ENCODE measurements at places on chromosomes 1 and 21. TPM values are rescaled to one million over a fixed set of nuclear protein-coding genes. Genes with fewer than 3 reads are reported as not detected.

PRELP gene
- 22.5 TPM for total RNA-seq

CFAP141 gene
- not detected for total RNA-seq

RGS13 gene
- 0.22 TPM for total RNA-seq

RPTN gene
- total RNA-seq: not detected

NEXN gene
- 391 TPM for total RNA-seq

F11R gene
- 8.3 TPM for total RNA-seq

EPHA8 gene
- not detected for total RNA-seq

EPHA10 gene
- total RNA-seq: 0.14 TPM

LHX8 gene
- not detected for total RNA-seq

ST6GALNAC3 gene
- 4.5 TPM for total RNA-seq

ETV3L gene
- total RNA-seq: not detected

LCE1C gene
- not detected for total RNA-seq

DNA sequence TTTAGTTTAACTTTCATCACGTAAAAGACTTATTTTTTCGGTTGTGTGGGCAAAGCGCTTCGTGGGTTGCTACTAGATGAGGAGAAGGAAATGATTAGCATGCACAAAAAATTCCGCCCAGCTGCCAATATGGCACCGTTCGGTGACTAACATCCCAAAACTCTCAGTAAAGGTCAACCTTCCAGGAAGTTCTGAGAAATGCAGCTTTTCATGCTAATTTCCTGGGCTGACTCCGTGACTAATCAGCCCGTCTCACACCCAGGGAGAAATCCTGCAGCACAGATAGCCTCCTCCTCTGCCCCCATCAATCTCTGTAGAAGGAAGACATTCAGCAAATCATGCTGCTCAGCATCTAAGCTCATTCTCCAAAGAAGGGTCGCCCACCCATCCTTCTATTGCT, 34.1 kb downstream of the TMCO4 start:
- DNase-seq: no peak

DNA sequence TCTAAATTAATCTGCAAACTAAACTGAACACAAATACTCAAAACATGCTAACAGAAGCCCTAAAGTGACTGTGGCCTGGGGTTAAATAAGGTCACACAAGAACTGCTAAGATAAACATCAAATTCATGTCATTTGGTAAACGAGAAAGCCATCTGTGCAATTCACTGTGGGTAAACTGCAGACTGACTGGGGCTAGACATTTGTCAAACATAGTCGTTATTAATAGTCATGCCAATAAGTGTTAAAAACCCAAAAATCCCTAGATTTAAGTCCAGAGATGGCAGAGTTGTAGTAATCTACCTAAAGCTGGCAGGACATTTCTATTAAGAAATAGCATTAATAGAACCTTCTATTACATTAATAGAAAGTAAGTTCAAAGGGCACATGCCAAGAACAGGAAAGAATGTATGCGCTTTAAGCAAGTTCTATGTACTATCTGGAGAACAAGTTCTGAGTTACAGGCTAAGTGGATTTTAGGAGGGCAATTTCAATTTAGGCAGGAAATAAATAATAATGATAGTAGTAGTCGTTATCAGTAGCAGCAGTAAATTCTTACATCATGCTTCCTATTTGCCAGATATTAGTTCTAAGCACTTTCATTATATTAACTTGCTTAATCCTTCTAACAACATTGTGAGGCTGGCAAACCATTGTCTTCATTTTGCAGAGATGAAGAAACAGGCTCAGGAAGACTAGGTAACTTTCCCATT, 8.6 kb downstream of the EDEM3 start:
- DNase-seq: no peak

GRCh38 chr21:32858628-32859027, 87.1 kb upstream of the PAXBP1 start:
- no peak for DNase-seq

DNA sequence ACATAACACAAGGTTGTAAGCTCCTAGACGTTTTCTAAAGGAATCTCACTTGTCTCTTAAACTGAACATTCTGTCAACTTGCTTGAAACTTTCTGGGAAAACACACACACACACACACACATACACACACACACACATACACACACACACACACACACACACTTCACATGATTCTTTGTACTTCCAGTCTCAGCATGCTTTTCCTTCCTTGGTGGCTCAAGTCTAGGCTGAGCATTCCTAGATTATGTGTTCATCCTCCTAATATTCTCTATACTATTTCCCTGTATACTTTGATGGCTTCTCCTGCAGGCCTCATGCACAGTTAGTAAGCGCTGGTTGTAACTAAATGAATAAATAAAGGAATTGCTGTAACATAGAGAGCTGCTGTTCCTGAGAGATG, 372.1 kb downstream of the PTPRC start:
- DNase-seq: no peak

DNA sequence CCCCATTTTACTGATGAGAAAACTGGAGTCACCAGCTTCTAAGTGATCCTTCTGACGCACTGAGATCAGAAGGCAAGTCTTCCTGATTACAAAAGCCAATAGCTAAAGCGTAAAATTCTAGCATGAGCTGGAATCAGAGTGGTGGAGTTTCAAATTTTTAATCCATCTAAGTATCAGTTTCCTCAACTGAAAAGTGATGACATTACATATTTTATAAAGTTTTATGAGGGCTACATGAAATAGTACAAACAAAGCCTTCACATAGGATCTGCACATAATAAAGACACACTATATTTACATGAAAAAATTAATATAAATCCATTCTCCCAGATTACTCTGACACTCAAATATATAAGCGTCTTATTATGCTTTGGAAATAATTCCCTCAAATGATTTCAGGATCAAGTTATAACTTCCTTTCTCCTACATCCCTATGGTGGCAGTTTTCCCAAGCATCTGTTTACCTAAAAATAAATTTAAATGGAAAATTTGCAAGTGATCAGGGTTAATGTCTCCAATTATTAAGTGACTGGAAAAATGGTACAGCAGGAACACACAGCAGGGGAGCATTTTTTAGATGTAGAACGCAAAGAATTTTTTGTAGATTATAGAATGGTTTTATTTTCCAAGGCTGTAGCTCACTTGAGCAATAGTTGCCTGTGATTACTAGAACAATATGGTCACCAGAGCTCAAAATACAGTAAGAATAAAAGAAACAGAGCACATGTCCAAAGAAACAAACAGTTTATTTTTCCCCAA, 490.4 kb upstream of the C1orf87 start:
- no peak for DNase-seq

DNA sequence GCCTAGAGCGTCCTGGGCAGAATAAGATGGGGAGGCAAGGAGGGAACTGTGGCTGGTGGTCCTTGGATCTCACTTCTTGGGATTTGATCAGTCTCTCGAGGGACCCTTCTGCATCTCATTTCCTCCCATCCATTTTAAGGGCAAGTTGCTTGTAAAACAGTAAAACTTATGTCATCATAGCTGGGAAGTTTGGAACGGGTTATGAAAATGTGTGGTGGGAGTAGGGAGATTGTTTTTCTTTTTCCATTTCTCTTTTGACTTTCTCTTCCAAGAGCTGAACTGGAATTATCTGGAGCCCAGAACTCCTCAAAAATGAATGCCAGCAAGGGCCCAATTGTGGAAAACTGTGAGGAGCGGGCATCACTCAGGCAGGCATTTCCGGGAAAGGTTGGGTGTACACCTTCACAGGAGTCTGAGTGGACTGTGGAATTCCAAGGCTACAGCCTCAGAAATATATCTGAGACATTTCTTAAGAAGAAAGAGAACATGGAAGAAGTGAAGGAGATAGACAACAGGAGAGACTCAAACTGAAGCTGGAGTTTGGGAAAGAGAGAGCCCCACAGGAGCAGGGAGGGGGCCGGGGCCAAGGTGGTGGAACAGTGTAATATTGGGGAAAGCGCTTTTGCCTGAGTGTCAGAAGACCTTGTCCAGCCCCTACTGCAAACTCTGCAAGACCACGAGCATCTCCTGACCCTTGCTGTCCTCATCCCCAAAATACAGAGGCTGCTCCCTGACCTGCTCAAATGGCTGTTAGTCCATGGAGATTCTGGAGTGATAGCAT, 185.1 kb downstream of the FOXD2 start:
- no peak for DNase-seq

DNA sequence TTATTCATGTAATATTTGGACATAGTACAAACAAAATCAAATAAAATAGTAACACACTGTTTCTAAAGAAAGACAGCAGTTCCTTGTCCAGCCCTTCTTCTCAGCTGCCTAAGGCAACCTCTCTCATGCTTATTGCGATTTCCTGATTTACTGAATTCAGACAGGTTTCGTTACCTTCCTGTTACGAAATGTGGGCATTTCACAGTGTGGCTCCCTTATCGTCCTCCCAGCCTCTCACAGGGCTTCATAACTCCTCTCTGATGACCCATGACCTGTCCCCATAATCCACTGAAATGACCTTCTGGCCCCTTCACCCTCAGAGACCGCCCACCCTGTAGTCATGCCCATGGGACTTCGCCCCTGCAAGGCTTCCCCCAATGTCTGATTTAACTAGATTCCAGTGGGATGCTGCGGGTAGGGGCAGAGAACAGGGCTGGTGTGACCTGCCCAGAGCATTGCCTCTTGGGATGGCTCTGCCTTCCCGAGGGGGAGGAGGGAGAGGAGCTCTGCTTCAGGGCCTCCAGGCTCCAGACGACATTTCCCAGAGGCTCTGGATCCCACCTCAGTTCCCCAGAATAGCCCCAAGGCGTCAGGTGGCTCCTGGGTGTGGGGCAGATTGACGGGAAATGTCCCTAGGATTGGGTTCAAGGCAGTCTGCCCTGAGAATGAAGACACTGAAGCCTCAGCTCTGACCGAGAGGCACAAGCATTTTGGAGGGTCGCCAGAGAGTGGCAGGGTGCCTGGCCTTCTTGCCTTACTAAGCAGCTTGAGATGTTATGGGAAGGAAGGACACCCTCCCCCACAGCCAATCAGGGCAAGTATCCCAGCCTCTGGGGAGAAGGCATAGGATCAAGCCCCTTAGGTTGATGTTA, 20.6 kb downstream of the PADI2 start:
- no peak for DNase-seq

GRCh38 chr1:177256153-177257075, 85.7 kb downstream of the BRINP2 start:
- DNase-seq: peak; percentile 52

- DNase-seq: no peak
Measured at GRCh38 chr1:6247651-6248050, 3.7 kb downstream of the HES3 start.

GRCh38 chr1:28338897-28339296, 10.1 kb downstream of the MED18 start:
- no peak for DNase-seq

- DNase-seq: peak; percentile 75
Measured at GRCh38 chr1:27872059-27872801, at the start of gene THEMIS2. Gene THEMIS2, plus strand, starts transcription at chr1:27872544. Its CDS starts 28 bp downstream, at chr1:27872572.

GRCh38 chr1:201584471-201585092, 45.7 kb downstream of the NAV1 start:
- peak; percentile 52 for DNase-seq

GRCh38 chr21:28436286-28436932, 556.3 kb downstream of the LTN1 start:
- DNase-seq: no peak

DNA sequence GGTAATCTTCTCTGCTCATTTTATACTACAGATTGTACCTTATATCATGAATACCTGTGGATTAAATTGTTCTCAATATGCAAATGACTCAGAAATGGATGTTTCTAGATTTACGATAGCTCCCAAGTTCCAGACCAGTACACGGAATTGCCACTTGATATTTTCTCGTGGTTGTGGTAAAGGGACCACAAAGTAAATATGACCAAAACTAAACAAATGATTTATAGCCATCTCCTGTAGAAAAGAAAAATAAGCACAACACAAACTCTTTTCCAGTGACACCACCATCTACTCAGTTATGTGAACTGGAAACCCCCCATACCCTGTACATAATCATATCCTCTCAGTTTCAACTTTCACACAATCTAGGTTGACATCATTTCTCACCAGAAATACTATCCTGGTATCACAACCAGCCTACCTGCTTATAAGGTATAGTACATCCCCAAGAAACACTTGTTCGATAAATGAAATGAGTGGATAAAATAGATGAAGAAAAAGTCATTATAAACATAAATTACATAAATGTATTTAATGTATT, 172.3 kb downstream of the ADGRL4 start:
- no peak for DNase-seq

DNA sequence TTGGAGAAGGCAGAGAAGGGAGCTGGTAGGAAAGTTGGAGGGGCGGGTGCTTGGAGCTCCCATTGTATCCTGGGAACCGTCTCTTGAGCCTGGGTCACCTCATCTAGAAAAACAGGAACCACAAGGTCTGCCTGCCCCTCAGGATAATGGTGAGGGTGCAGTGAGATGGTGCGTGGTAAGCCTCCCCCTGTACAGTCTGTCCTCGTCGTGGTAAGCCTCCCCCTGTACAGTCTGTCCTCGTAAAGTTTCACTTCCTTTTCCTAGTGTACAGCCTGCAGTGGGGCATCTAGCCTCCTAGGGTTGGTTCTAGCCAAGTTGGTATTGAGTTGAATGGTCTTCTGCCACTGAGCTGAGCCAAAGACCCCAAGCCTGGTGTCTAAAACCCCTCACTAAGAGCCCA, 66.5 kb upstream of the IGSF21 start:
- no peak for DNase-seq

- no peak for DNase-seq
Measured at GRCh38 chr1:153921080-153921802, 1.5 kb downstream of the GATAD2B start.

DNA sequence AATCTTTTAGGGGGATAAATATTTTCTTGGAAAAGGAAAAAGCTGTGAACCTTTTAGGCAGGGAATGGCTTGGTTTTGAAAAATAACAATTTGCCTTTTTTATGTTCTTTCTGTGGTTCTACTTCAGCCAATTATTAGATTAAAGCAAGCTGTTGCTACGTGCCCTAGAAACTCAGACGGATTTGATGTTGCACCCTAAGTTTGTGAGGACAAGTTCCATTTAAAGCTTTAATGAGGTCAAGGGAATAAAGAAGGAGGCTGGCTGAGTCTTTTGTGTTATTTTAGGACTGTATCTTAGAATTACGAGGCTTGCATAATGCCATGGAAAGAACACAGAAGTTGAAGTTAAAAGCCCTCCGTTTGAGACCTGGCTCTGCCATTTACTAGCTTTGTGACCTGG, 216.9 kb downstream of the NUF2 start:
- no peak for DNase-seq

- peak; percentile 59 for DNase-seq
Measured at GRCh38 chr1:21594935-21595897, 73.9 kb downstream of the RAP1GAP start.

DNA sequence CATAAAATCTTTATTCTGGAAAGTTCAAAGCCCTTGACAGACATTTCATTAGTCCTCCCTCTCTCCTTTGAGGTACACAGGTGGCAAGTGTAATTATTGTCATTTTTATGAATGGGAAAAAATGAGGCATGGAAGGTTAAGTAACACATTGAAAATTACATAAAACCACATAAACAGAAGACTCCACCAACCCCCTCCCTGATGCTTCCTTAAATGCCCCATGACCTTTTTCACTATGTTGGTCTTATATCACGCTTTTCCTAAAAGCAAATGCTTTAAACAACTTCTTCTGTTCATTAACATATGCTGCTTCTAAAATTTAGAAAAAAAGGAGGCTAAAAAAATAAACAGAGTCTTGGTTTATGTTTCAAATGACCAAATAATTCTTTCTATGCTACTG, 648.4 kb downstream of the PTPRC start:
- DNase-seq: no peak
